ENCODE measurements at places on chromosomes 5 and 9.

DNA sequence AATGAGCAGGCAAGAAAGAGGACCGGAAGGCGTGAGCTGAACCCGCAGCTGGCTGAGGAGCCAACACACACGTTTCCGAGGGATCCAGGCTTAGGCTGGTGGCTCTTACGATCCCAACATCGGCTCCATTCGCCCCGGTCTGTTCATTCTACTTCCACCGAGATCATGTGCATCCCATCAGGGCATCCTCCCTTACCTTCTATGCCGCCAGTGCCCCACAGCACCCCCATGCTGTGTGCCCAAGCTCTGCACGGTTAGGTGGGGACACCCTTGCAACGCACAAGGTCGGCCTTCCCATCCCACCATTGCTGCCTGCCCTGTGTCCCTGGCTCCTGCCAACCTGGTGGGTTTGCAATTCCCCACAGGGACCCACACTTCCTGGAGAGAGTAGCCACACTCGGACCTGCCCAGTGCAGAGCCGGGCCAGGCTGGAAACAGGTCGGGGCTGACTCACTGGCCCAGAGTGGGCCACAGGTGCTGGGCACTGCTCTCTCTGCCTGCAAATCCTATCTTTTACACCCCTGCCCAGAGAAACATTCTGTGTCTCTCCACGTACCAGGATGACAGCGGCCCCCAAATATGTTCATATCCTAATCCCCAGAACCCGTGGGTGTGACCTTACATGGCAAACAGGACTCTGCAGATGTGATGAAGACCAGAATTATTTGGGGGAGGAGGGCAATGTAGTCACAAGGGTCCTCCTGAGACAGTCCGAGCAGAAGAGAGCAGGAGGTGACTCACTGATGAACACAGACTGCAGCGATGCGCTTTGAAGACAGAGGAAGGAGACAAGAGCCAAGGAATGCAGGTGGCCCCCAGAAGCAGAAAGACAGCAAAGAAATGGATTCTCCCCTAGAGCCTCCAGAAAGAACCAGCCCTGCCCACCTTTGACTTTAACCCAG, 182.2 kb downstream of the AUH start:
- no peak for DNase-seq

GRCh38 chr9:9326749-9327148, 1286.1 kb downstream of the PTPRD start:
- no peak for DNase-seq

DNA sequence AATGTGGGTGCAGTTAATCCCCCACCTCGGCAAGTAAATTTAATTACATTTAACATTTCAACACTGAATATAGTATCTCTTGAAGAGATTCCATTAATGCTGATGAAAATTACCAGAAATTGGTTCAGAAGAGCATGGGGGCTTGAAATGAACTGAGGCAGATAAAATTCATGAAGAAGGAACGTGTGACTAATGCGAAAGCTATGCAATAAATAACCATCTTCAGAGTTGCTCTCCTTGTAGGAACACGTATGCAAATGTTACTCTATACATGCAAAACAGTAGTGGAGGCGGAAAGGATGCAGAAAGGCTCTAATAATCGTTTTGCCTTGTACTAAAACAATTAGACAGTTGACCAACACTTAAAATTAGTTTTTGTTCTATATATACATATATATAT, 320.2 kb downstream of the CTNND2 start:
- DNase-seq: no peak

- DNase-seq: no peak
These were observed 20.8 kb downstream of the FGD3 start for GRCh38 chr9:92968081-92968480.

DNA sequence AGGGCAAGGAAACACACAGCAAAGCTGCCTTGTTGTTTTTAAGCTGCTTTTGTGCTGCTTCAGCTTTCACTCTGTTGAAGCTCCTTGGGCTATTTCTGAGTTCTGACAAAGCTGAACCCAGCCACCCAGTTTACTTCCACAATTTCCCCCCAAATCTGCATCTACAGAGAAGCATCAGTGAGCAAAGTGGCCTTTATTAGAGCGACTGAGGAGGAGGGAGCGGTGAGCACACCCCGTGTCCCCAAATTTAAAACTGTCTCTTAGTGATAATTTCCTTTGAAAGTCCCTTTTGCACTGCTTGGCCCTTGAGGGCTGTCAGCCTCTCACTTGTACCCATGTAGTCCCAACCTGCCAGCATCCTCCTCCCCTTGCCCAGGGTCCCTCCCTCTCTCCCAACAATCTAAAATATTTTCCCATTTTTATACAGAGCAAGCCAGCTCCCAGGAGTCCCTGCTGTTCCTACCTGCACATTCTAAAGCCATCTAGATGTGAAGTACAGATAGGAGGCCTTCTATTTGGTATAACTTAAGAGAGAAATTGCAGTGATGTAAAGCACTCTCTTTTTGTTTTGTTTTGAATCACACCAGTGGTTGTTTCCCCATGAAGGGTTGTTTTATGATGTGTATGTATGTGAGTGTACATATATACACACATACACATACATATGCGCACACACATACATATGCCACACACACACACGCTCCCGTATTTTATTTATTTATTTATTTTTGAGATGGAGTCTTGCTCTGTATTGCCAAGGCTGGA, 313.5 kb downstream of the TLE4 start:
- DNase-seq: no peak

DNA sequence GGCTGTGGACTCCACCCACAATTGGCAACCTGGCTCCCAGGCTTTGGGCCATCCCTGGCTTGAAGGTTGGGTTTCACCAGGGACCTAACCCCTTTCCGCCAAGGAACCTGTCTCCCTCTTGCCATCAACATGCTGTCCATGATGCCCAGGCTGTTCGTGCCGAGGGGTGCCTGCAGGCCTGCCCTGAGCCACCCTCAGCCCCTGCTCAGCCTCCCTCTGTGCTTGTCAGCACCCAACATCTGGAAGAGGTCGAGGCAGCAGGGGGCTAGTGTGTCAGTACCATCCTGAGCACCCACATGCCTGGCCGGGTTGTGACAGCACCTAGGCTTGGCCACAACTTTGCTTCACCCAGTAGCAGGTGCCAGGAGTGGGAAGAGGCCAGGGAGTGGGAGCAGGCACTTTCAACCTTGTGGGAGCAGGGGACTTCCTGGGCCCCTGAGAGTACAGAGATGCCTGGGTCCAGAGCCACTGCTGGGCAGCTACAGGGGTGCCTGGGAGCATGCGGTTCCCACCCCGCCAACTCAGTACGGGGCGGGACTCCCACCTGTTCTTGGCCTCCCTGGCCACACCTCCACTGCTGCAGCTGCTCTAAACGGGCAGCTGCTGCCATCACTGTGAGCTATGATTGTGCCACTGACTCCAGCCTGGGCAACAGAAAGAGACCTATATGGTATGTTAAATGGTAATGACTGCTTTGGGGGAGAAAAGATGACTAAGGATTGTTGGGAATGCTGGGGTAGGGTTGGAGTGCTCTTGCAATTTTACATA, 6.3 kb downstream of the PDCD1LG2 start:
- no peak for DNase-seq
